ENCODE measurements at places on chromosomes 2 and 18.

DNA sequence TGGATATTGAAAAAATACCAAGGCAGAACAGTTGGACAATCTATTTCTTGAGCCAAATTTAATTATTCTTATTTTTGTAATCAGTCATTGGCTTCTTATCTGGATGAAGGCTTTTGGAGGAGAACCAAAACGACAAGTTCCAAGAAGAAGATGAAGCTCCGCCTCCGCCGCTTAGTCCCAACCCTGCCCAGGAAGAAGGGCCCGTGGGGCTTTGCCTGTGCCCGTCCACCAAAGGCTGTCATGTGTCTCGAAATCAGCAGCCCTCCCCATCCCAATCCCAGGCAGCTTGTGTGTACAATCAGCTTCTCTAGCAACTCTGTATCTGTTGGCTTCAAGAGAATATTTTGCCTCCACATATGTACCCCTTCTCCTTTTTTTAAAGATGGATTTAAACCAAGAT, 24.6 kb downstream of the PTRHD1 start:
- no peak for DNase-seq

GRCh38 chr18:73942956-73943355, 204.7 kb downstream of the FBXO15 start:
- DNase-seq, result no peak

GRCh38 chr2:97982621-97983020, 13.1 kb downstream of the TMEM131 start:
- no peak for DNase-seq

DNA sequence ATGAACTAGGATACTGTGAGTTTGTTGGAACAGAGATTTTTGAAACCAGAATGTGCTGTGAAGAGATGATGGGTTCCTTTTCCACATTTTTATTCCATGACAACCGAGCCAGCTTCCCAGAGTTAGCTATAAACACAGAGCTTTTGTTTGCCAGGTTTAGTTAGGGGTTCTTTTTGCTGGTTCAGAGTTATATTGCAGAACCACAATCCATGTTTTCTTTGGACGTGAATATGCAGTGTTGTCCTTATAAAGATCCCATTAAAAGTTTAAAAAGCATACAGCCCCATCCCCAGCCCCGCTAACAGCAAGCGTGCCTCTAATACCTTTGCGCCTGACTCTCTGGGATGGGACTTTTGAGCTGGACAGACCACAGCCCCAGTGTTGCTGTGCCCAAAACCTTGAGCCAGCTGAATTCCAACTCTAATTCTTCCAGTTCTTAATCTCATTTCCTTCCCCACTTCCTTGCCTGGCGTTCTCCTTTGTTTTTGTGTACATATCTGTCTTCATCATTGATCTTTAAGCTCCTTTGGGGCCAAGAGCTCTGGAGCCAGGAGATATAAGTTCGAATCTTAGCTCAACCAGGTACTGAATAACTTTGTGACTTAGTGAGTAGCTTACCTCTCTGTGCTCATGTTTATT, 72.3 kb downstream of the SPATS2L start:
- DNase-seq, result no peak

GRCh38 chr2:27216416-27217137, 592 bp upstream of the CAD start:
- DNase-seq, result no peak

DNA sequence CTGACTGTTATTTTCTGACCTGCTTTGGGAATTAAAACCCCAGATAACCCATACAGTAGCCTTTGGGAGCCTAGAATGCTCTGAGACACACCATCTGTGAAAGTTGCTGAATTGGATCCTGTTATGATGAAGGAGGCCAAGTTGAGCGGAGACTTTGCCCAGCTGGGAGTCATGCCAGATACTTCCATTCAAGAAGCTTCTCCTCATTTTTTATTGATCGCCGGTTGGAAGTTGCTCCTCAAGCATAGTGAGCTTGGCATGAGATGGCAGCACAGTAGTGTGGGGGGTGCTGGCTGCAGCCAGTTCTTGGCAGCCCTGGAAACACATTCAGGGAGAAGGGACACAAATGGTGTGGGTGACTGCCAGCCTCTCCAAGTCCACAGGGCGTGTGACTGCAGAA, 270.7 kb upstream of the NRP2 start:
- DNase-seq, result no peak

DNA sequence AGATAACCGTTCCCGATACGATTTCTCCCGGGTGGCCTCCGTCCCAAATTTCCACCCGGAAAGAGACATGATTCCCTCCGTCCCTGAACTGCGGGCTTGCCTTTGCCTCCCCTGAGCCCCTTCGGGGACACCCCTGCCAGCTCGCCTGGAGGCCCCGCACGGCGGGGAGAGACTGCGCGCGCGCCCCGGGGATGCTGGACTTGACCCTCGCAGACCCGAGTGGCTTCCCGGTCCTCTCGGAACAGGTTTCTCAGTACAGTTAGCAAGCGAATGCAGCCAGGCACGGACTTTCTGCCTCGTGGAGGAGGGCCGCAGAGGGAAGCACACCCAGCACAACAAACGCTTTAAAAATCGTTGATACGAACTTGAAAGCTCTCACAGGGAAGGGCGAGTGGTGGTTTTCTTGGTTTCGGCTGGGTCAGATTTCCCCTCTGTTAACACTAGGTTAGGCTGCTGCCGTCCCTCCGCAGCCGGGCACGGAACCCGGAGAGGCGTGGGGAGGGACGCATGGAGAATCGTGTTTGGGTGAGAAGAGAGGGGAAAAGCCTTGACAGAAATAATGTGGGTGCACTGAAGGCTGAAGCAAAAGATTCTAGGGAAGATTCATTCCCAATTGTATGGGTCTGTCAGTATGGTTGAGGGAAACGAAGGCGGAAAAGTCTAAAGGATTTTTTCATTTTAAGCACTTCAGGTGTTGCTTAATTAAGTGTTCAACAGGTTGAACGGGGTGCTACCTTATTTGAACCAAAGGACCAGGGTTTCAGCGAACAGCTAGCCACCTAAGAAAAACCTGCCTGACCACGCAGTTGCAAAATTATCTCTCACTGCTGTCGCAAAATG, 916 bp downstream of the TNFRSF11A start:
- no peak for DNase-seq

DNA sequence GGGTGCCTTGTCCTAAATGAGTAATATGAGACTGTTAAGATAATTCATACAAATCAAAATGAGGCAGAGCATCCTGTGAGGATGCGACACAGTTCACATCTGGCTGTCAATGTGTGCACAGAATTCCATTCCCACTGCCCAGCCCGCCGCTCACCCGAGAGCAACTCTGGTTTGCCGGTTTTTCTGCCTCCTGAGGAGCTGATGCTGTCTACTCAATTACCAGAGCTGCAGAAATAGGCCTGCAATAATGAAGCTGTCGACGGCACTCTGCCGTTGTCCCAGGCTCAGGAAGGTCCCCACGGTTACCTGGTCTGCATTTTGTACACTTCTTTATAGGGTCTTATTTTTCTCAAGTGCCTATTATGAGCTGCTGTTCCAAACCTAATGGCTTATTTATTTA, 55.7 kb upstream of the LYPD1 start:
- DNase-seq, result no peak

All from stimulated activated CD8-positive, alpha-beta memory T cell treated with anti-CD3 and anti-CD28 coated beads, Interleukin-2, amount 100 ng/mL, for 1 hour (primary cell).